ENCODE measurements at places on chromosomes 13 and 19.

- no peak for DNase-seq
These were observed 8.7 kb upstream of the SERPINE3 start for GRCh38 chr13:51330791-51331190.

DNA sequence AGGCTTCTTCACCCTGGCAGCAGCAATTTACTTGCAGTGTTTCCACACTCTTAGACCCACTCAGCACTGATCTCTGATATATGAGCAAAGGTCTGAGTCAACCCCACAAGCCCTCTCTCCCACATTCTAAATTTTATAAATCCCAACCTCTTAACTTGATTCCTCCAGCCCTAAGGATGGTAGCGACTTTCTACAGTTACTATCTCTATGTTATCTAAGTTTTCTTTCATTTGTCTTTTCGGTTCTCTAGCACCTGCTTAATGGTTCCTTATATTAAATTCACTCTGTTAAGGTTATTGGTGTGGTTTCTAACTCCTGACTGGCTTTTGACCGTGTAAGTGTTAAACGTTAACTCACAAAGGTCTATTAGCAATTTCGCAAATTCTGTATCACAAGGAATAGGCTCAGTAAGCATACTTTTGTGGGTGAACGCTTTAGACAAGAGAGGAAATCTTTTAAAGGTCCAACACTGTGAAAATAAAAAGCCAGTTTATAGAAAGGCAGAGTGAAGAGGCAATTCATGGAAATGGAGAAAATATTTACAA, 99.3 kb downstream of the DLEU7 start:
- DNase-seq = no peak

GRCh38 chr13:107778094-107778493, 437.2 kb downstream of the LIG4 start:
- no peak for DNase-seq

GRCh38 chr13:29721766-29722165, 126.3 kb upstream of the SLC7A1 start:
- DNase-seq = no peak

DNA sequence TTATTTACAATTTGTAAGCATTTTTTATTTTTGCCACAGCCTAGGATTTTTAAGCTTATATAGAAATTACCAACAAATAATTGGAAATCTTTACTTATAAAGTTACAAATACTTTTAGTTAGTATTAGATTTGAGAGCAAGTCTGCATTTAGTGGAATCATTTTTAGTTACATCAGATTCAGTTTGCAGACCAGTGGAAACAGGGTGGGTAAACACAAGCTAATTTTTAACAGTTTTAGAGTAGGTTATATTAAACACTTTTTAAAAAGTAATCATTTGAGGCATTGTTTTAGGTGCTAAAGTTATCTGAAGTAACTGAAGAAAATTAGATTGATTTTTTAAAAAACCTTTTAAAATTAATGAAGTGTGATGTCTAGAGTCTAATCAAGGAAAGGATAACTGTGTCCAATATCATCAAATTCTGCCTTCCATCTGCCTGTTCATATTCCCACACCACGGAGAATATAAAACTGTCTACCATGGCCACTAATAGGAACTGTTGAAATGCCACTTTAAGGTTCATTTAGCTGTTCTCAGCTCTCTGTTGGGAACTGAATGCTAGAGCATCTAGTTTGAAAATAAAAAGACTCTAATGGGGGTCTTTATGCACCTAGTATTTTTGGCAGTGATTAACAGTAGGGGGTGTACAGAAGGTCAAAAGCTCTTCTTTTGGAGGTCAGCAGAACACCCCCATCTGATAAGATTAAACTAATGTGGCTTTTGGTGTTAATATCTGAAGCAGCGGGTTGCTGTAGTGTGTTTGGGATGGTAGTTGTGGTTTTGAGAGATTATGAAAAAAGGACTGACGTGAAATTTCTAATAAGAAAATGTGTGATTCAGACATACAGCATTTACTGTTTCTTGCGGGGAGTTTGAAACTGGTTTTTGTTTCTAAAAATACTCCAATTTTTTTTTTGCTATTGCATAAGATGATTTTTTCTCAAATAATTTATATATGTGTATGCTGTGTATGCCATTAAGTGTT, 66.5 kb downstream of the NDFIP2 start:
- no peak for DNase-seq

DNA sequence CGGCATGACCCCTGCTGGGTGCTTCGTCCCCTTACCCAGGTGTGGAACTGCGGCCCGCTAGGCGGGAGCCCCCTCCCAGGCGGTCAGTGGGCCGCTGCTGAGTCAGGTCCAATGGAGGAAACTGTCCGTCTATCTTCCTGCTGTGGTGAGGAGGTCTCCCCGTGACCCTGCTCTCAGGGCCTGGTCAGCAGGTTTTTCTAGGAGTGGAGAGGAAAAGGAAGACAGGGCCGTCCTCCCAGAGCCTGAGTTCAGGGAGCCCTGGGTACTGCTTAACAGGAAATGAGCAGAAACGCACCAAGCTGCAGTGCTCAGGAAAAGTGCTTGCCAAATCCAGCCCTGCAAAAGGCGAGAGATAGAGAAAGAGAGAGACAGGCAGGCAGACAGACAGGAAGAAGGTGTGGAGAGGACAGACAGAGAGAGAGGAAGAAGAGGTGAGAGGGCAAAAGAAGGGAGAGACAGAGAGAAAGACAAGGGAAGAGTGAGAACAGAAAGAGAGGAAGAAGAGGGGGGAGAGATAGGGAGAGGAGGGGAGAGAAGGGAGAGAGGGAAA, 10.3 kb downstream of the SH3GL1 start:
- no peak for DNase-seq

DNA sequence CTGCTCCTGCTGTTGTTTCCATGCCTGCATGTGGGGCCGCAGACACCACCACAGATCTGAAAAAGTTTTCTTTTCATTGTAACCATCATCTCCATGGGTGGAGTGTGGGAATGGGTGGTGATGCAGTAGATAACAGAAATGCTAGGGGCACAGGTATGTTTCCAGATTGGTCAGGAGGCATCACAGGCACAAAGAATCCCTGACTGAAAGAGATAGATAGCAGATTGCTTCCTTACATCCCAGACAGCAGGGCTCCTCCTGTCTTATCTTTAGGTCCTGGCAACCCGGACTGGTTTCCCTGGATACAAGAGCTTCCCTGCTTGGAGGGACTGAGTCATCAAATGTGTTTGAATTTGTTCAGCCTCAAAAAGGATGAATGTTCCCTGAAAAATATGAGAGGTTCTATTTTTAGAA, 1937.6 kb downstream of the PCDH9 start:
- no peak for DNase-seq

- no peak for DNase-seq
These were observed 52.5 kb downstream of the DGKH start for GRCh38 chr13:42100960-42101359.

GRCh38 chr19:2544576-2545415, 68.9 kb downstream of the GADD45B start:
- DNase-seq = no peak

DNA sequence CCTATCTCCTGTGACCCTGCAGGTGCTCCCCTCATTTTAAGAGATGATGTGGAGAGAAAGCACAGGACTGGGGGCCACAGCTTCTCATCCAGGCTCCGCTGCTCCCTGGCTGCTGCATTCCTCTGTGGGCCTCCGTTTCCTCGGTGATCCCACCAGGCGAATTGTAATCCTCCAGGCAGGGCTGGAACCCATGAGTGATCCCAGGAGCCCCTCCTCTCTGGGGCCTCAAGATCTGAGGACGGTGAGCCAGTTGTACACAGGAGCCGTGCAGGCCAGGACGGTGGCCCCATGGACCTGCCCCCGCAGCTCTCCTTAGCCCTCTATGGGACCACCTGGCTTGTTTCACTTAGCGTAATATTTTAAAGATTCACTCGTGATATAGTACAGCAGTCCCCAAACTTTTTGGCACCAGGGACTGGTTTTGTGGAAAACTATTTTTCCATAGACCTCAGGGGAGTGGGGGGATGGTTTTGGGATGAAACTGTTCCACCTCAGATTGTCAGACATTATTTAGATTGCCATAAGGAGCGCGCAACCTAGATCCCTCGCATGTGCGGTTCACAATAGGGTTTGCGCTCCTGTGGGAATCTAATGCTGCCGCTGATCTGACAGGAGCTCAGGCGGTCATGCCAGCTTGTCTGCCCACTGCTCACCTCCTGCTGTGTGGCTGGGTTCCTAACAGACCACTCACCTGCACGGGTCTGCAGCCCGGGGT, 5.6 kb downstream of the FFAR3 start:
- DNase-seq = no peak

- no peak for DNase-seq
These were observed 24.6 kb downstream of the COL4A1 start for GRCh38 chr13:110282316-110282841.

- DNase-seq = no peak
These were observed 1.0 kb downstream of the USE1 start for GRCh38 chr19:17216058-17216670.

- DNase-seq = no peak
These were observed 17.2 kb downstream of the BRD4 start for GRCh38 chr19:15315101-15315500.

DNA sequence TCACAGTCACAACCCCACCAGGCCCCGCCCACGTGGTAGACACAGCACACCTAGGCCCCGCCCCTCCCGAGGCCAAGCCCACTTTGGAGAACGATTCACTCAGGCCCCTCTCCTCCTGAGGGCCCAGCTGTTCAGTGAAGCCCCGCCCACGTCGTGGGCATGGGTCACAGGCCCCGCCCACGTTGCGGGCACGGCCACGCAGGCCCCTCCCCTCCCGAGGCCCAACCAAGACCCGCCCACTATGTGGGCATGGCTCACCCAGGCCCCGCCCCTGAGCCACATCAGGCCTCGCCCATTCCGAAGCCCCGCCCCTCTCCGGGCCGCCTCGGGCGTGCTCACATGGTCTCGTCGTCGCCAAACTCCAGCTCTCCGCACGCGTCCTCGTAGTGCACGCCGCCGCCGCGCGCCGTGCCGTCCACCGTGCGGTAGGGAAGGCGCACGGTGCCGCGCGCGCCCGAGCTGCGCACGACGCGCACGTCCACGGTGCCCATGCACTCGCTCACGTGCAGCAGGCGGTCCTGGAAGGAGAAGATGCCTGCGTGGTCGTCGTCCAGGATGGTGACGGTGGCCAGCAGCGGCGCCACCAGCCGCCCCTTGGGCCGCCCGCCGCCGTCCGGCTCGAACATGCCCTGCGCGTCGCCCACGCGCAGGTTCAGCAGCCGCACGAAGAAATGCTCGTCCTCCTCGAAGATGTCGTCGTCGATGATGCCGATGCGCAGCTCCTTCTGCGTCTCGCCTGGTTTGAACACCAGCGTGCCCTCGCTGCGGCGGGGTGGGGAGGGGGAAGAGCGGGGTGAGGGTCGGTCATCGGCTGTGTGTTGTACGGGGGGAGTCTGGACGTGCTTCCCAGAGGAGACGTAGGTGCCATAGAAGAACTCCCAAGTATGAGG, 24.0 kb downstream of the SLC8A2 start:
- peak; percentile 68 for DNase-seq

DNA sequence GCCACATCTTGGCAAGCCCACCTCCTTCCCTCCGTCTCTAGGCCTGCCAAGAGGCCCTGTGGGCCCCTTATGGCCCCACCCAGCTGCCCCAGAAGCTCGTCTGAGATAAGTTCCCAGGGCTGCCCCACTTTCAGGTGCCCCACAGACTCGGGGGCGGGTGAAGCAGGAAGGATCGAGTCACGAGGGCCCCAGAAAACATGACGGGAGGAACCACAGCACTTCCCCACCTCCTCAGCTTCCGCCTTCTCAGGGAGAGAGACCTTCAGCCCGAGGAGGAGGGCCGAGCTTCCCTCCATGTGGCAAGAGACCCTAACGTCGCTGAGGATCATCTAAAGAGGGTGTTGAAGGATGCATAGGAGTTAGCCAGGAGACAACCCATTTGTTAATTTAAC, 4.5 kb upstream of the IL12RB1 start:
- DNase-seq = peak; percentile 71

DNA sequence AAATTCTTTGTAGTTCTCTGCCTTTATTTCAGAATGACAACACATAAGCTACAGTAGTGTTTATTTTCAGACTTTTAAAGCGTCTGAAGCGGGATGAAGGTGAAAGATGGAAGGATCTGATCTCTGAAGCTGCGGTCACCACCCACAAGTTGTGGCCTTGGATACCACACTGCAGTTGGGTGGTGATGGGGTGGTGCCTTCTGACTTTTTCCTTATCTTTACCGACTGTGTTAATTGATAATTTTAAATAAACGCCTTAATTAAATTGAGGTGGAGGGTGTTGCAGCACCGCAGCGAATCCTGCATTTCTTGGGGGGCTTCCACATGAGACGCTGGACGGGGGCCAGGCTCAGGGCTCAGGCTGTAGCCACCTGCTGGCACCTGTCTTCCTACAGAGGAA, 1.3 kb downstream of the TFDP1 start:
- no peak for DNase-seq

DNA sequence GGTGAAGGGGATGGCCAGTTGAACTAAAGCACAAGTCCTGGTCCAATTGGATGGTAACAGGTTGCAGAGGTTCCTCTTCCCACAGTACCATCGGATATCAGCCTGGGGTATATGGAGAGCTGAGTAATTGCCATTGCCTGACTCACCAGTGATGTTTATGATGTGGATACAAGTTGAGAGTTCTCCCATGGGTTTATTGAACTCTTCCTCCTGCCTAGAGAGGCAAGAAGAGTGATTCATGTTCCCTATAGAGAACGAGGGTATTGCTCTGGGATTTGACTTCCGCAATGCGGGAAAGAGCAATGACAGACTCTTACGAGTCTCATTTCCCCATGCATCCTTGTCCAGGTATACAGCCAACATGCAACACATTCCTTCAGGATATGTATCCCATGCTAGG, 111.3 kb upstream of the PCDH9 start:
- DNase-seq = no peak

DNA sequence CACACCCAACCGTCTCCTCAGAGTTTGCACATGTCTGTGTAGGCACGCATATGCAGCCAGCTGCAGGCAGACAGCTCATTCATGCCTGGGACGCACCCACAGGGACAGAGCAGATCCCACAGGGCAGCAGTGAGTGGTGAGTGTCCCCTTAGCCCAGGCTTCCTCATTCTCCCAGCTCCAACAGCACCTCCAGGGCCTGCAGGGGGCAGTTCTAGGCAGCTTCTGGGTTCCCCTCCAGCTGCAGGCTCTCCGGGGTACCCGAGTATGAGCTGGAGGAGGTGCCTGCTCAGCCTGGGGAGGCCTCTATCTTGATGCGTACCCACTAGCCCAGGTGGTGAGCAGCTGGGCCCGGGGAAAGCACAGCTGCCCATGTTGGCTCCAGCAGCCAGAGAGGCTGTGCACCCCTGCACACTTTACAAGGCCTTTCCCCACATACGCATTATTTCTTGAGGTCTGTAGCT, 1.3 kb upstream of the SHANK1 start:
- DNase-seq = no peak

GRCh38 chr13:100809129-100809390, 134.5 kb upstream of the TMTC4 start:
- no peak for DNase-seq

DNA sequence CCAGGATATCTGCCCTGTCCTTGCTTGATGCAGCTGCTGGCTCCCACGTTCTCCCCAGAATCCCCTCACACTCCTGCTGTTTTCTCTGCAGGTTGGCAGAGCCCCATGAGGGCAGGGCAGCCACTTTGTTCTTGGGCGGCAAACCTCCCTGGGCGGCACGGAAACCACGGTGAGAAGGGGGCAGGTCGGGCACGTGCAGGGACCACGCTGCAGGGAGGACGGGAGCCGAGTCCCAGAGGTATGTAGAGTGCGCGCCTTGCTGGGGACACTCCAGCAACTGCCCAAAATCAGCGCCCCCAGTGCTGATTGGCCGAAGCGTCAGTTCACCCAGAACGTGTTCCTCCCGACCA, 30.3 kb upstream of the MIER2 start:
- DNase-seq = no peak

- no peak for DNase-seq
These were observed 168.0 kb downstream of the TNFSF13B start for GRCh38 chr13:108437496-108437895.

GRCh38 chr13:83325125-83325853, 557.0 kb downstream of the SLITRK1 start:
- DNase-seq = no peak
